ENCODE measurements at places on chromosomes 2 and 18. TPM values are rescaled to one million over a fixed set of nuclear protein-coding genes. Genes with fewer than 3 reads are reported as not detected.

GRCh38 chr2:186732843-186733242, 39.0 kb downstream of the FAM171B start:
- H3K4me3 ChIP-seq, result no peak overlapping the region
- no peaks in the 10 kb centered on the region for H3K4me1 ChIP-seq
- DNase-seq, result no peak
- no peak overlapping the region for H3K27ac ChIP-seq

GRCh38 chr2:29777161-29777560, 144.2 kb downstream of the ALK start:
- no peak overlapping the region for H3K27ac ChIP-seq
- H3K36me3 ChIP-seq, result no peaks in the 10 kb centered on the region
- DNase-seq, result no peak
- no peaks in the 10 kb centered on the region for H3K27me3 ChIP-seq
- no peak overlapping the region for H3K4me3 ChIP-seq
- H3K4me1 ChIP-seq, result no peaks in the 10 kb centered on the region

DNA sequence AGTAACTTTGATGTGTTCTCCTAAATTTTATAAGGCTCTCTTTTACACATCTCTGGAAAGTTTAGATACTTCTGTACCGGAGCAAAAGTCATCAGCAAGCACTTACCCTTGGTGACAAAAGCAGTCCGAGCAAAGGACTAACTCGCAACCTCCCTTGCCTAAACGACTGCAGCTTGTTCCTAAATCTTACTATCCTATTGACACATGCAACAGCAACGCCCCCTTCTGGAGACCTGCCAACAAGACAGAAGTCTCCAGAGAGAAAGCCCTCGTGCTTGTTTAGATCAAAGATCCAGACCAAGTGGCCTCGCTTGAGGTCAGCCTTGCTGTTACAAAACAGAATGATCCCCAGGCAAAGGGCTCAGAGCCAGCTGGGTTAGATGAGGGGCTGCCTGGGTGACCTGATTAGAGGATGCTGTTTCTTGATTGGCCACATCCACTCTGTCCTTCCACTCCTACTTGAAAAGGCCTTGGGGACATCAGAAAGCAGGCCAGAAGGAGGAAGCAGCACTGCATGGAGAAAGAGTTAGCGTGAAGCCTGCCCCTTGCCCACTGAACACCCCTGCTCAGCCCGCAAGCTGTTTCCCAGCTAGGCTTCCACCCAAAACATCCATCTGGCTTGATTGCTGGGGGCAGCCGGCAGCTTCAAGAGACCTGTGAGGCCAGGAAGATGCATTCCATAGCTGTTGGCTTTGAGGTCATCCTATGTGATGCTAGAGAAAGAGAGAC, 94.3 kb downstream of the HNRNPLL start:
- H3K4me1 ChIP-seq, result no peaks in the 10 kb centered on the region
- no peaks in the 10 kb centered on the region for H3K36me3 ChIP-seq
- H3K27ac ChIP-seq, result peak overlapping the region; percentile 66
- H3K4me3 ChIP-seq, result no peak overlapping the region
- DNase-seq, result peak; percentile 91

DNA sequence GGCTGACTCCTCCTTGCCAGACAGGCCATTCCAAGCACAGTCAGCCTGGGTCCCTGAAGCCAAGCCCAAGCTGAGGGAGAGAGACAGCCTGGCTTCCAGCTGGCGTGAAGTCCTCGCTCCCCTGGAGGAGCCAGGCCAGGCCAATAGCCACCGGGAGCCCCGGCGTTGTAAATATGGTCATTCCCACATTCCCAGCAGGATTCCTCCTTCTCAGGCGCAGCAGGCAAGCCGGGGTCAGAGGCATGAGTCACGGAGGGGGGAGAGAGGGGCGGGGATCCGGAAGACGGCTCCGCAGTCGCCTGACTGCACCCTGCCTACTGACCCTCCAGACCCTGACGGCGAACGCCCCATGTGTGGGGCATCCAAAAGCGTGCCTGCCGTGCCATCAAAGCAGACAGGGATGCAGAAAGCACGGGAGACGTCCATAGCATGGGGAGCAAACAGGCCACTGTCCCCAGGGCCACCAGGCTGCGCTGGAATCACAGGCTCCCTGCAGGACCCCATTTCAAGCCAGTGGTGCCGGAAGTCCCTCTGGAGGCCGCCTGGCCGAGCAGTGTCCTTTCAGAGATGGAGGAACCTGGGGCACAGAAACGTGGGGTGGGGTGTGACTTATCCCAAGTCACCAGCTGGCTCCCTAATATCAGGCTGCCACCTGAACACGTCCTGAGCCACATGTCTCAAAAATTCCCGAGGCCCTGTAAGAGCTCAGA, 48.2 kb downstream of the TWIST2 start:
- H3K27me3 ChIP-seq, result no peaks in the 10 kb centered on the region
- H3K27ac ChIP-seq, result peak overlapping the region; percentile 58
- peak; percentile 58 for DNase-seq
- H3K36me3 ChIP-seq, result no peaks in the 10 kb centered on the region
- no peak overlapping the region for H3K4me3 ChIP-seq

- H3K4me3 ChIP-seq, result no peak overlapping the region
- no peak overlapping the region for H3K27ac ChIP-seq
- H3K27me3 ChIP-seq, result no peaks in the 10 kb centered on the region
- no peak for DNase-seq
Observed at GRCh38 chr2:22110244-22110651, 986.5 kb downstream of the TDRD15 start.

GRCh38 chr2:64423303-64423702, 30.7 kb upstream of the LGALSL start:
- DNase-seq, result no peak
- H3K27ac ChIP-seq, result no peak overlapping the region
- peaks cover 4% of the 10 kb centered on the region for H3K4me1 ChIP-seq
- no peaks in the 10 kb centered on the region for H3K27me3 ChIP-seq

TDRD15 gene
- not detected for total RNA-seq

CAB39 gene
- 110 TPM for total RNA-seq

DLX1 gene
- not detected for total RNA-seq

MAP2 gene
- 6.4 TPM for total RNA-seq

Measured in transverse colon (tissue), 4 donors.